ENCODE measurements at places on chromosomes 3 and 15.
A peak's percentile ranks its signal among the peaks of the same experiment; 100 is the strongest.

GRCh38 chr15:70327856-70328678, 230.3 kb upstream of the TLE3 start:
- DNase-seq, result no peak

DNA sequence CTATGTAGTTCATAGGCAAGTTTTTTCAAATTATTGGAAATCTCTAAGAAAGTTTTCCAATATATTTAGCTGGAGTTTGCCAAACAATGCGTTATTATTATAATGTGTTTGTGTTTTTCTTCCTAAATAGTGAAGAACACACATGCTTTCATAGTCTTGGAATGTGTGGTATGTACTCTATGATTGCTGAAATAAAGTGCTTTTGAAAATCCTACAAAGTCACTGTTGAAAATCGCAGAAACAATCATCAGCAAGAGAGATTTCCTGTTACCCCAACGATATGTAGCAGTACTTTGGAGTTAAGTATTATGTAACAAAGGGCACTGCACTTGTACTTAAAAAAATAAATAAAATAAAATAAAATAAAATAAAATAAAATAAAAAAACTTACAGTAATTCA, 796.2 kb downstream of the NAALADL2 start:
- no peak for DNase-seq

- no peak for DNase-seq
Measured at GRCh38 chr15:40340038-40340739, 550 bp downstream of the CCDC9B start.

GRCh38 chr15:75203908-75204263, 2.2 kb downstream of the C15orf39 start:
- DNase-seq, result no peak

DNA sequence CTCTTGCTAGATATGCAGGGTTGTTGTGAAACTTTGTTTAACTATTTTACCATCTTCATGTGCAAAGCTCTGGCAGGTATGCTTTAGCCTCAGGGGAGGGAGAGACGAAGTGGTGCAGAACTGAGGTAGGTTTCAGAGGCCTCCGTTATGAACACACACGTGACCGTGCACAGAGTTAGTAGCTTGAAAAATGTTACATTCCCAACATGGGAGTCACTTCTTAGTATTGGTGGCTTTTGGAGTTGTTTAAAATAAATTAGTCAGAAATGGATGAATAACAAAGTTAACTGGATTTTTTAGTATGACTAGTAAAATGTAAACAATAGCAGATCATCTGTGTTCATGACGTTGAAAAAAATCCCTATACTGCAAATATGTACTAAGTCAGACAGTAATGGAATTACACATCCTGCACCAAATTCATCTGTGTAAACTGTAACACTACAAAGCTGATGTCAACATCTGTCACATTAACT, 279.6 kb downstream of the KLF13 start:
- DNase-seq, result no peak

DNA sequence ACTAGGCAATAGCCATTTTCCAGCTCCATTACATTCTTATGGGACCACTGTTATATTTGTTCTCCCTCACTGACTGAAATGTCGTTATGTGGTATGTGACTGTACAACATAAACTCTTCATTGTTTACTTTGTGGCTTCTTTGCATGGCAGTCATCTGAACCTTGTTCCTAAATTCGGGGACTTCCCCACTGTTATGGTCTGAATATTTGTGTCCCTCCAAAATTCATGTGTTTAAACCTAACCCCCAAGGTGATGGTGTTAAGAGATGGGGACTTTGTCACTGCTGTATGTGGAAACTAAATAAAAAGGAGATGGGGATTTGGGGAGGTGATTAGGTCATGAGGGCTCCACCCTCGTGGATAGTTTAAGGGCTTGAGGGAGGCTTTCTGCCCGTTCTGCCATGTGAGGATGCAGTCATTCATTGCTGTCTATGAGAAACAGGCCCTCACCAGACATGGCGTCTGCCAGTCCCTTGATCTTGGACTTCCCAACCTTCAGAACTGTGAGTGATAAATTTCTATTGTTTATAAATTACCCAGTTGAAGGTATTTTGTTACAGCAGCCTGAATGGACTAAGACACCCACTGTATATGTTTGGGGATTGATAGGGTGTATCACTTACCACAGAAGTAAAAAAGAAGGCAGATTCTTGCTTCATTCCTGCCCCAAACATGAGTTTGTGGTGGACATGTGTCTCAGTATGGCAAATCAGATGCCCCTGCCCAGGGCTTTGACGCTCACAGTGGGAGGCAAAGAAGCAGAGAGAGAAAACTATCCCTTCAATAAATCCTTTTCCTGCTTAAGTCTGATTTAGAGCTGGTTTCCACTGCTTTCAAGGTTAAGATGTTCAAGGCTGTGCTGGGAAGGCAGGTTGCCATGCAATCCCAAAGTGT, 138.0 kb upstream of the UBE2E1 start:
- DNase-seq, result no peak

DNA sequence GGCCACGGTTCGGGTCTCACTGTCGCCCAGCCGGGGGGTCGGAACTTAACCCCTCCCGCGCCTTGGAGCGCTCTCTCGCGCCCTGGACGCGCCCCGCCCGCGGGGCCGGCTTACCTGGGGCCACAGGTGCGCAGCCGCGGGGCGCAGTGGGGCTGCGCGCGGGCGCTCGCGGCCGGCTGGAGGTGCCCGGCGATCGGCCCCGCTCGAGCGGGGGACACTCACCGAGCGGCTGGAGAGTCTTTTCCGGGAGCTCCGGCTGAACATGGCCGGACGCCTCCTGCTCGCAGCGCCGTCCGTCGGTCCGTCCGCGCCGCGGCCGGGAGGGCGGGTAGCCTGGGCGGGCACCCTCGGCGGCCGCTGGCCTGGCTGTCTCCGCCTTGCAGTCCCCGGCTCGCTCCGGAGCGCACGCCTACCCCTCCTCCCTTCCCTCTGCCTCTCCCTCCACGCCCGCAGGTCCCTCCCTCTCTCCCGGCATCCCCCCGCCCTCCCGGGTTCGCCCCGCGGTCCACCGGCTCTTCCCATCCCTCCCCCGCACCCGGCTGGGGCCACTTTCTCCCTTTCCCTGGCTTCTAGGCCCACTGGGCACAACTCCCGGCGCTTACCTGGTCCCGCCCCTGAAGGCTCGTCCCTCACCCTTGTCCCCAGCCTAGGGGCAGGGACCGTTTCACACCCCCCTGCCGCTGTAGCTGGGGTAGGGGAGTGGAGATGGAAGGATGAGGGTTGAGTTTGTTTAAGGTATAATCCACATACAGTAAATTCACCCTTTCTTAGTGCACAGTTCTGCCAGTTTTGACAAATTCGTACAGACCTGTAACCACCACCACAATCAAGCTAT, 220.1 kb upstream of the PRICKLE2 start:
- no peak for DNase-seq

GRCh38 chr15:88835119-88835518, 31.9 kb downstream of the ACAN start:
- no peak for DNase-seq

GRCh38 chr3:29789686-29790085, 508.8 kb downstream of the RBMS3 start:
- no peak for DNase-seq

DNA sequence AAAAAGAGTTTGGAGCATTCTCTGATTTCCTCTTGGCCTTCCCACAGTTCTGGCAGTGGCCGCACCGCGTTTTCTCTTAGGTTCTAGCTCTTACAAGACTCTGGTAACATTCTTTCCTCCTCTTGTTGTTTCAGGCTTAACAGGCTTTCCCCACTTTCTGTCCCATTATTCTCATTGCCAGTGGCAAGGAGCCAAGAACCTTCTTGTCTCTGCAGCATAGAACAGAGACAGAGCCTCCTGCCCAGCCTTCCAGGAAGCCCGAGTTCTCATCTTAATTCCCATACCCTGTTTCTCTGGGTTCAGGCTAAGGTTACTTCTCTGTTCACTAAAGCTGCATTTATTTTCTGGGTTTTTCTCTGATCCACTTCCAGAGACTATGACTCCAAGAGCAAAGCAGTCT, 61.1 kb downstream of the DUT start:
- DNase-seq, result no peak

- DNase-seq, result no peak
Measured at GRCh38 chr3:168314166-168314565, 218.4 kb upstream of the GOLIM4 start.

- no peak for DNase-seq
Measured at GRCh38 chr15:81596159-81596865, 222.3 kb upstream of the TMC3 start.

- no peak for DNase-seq
Measured at GRCh38 chr15:71646767-71647486, 163.4 kb upstream of the NR2E3 start.

DNA sequence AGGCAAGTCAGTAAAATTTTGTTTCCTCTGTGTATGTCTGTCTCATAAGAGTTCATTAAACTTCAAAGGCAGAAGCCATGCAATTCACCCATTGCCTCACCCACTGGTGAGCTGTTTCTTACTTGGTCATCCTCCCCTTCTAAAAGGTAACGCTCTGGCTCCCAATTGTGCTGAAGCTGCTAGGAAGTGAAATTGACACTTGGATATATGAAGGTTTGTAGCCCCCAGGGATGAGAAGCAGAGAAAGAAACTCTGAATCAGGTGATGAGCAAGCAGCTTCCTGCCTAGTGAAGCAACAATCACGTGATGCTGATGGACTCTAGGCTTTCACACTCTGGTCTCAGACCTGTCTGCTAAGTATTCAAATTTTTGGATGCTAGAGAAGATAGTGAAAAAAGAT, 70.7 kb downstream of the CD200R1L start:
- DNase-seq, result peak; percentile 6

DNA sequence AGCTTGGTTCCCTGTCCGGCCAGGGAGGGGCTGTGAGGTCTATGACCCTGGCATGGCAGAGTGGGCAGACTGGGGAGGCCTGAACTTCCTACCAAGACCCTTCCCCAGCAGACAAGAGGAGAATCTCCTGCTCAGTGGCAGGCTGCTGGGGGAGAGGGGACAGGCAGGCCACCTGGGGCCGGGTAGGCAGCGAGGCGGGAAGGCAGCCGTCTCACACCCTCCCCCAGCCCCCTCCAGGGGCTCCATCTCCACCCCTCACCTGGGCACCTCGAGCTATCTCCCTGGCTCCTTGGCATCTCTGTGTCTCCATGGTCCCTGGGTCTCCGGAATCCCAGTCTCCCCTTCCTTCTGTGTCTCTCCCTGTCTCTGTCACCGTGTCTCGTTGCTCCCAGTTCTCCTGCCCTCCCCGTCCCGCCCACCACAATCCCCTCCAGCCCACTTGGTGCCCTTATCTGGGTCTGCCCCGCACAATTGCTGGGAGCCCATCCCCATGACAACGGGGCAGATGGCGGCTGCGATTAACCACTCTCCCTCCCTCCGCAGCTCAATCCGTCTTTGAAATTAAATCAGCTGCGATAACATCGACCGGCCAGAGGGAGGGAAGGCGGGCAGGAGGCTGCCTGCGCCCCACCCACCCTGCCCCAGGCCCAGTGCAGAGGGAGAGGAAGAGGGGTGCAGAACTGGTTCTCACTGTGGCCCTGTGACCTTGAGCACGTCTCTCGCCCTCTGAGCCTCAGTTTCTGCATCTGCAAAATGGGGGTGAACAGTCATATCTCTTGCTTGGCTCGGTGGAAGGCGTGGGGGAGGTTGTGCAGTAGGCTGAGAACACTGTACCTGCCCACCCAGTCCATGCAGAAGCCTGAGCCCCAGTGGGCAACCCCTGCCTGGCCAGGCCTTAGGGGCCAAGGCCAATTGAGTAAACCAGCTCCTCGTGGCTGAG, 9.6 kb downstream of the DNAJB8 start:
- no peak for DNase-seq

GRCh38 chr3:39812537-39812936, 3.1 kb downstream of the MYRIP start:
- no peak for DNase-seq

- DNase-seq, result no peak
Measured at GRCh38 chr3:10015461-10015904, 10.8 kb upstream of the FANCD2 start.

- no peak for DNase-seq
Measured at GRCh38 chr3:40615110-40615915, 90.6 kb downstream of the ZNF621 start.

DNA sequence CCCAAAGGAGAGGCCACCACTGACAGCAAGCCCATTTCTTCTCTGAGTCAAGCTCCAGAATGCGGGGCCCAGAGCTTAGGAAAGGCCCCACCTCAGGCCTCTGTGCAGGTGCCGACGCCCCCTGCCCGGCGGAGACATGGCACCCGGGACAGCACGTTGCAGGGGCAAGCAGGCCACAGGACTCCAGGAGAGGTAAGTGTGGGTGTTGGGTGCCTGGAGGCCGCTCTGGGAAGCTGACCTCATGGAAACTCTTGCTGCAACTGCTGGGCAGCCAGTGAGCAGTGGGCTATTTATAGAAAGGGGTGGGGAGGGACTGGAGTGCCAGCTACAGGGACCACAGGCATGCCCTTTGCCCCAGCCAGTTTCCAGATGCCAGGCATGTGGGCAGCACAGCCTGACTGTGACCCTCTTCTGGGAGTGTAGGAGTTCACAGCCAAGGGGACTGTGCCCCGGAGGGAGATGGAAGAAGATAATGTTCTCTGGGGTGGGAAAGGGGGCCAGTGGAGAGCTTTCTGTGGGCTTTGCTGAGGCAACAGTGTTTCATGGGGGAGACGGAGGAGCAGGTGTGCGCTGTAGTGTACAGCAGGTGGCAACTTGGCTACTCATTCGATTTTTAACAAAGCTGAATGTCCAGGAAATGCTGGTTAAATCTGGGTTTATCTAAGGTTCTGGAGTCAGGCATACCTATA, 23.7 kb downstream of the ALPK3 start:
- DNase-seq, result no peak

DNA sequence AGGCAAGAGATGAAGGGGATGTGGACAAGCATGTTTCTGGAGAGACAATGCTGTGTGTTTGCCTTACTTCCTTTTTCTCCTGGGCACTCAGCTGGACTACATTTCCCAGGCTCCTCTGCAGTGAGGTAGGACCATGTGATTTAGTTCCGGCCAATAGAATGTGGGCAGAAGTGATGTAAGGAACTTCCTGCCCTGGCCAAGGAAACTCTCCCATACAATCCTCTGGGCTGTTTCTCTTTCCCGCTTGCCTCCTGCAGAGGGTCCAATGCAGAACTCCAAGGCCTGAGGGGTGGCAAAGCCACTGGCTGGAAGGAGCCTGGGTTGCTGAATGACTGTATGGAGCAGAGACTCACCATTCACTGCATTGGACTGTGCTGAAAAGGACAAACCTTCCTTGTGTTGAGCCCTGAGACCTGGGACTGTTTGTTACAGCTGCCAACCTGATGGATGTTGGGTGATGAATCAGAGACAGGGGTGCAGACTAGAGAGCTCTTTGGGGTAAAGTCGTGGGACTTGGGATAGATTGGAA, 82.7 kb upstream of the SLC6A6 start:
- peak; percentile 72 for DNase-seq

Data from GM19239 (cell line).